Esophagus squamous epithelium (tissue), 5 donors: ENCODE measurements at places on chromosomes 5 and 9.

- DNase-seq, result no peak
These were observed 561.1 kb upstream of the DAP start for GRCh38 chr5:11322133-11322532.

- no peak for DNase-seq
These were observed 734.1 kb upstream of the DMAC1 start for GRCh38 chr9:8533681-8534080.

GRCh38 chr9:2662496-2662895 lies 40.9 kb downstream of the VLDLR start:
- DNase-seq, result no peak

DNA sequence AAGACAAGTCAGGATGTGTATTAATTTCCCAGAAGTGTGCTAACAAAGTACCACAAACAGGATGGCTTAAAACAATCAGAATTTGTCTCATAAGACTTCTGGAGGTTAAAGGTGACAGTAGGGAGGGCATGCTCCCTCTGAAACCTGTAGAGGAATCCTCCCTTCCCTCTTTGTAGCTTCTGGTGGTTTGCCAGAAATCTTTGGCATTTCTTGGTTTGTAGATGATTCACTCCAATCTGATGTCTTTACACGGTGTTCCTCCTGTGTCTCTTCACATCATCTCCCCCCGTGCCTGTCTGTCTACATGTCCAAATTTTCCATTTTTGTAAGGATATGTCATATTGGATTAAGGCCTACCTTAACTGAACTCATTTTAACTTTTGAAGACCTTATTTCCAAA lies 471.5 kb downstream of the ZNF608 start:
- DNase-seq, result no peak

- no peak for DNase-seq
These were observed 1180.2 kb downstream of the CDH12 start for GRCh38 chr5:21672911-21673310.

DNA sequence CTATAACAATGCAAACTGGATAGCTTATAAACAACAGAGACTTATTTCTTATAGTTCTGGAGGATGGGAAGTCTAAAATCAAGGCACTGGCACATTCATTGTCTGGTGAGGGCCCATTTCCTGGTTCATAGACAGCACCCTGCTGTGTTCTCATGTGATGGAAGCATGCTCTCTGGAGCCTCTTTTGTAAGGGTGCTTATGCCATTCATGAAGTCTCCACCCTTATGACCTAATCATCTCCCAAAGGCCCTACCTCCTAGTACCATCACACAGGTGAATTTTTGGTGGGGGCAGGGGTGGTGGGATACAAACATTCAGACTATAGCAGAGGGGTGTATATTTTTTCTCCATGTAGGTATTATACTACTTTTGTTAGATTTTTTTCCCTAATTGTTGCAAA lies 92.4 kb downstream of the UNC13B start:
- no peak for DNase-seq

DNA sequence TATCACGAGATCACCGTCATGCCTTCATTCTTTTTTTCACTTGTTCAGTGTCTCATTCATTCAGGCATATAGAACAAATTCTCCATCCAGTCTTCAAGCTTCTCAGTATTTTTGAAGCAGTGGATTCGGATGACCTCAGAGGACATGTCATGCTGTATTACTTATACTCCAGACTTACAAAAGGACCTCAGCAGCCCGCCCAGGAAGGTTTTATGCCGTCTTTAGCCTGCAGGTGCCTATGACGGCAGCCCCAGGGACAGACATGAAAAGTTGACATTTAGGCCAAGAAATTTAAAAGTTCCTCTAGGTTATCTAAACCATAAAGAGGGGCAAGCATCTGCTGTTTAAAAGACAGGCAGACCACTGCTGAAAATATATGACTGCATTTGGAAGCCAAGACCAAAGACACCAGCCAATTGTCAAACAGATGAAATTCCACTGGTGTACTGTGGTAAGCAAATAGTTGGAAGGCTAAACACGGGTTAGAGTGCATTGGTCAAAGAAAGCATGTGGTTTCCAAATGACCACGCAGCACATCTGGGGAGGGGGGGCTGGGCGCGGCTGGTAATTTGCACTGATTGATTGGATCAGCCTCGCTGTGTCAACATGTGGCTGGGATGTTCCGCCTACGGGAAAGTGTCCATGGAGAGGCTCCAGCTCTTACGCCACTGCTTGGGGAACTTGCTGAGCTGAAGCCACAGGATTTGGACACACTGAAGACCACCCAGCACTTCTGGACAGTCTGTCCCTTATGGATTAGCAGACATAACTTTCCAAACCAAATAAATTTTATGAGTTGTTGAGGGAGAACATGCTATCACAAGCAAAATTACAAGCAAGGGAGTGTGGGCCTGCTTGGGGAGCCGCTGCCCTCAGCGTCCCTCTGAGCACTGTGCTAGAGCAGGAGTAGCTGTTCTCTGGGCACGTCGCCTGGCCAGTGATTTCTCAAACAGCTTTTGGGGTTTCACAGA lies 173.6 kb downstream of the FANCC start:
- DNase-seq, result no peak

- no peak for DNase-seq
These were observed 177.2 kb upstream of the PITX1 start for GRCh38 chr5:135211083-135211790.

GRCh38 chr9:7341571-7341970 lies 458.0 kb downstream of the DMAC1 start:
- DNase-seq, result no peak

DNA sequence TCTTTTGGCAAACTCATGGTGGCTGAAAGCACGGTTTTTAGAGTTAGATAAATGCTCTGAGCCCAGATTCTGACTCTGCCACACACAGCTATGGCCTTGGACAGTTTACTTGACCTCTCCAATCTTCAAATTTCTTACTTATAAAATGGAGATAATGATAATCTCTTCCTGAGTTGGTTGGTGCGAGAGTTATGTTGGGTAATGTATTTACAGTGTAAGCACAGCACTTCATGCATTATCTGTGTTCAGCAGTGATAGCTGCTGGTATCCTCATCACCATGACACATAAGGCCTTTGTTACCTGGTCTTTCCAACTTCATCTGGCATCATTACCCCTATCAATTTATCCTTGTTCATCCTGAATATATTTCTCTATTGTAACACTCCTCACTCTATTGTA lies 178.8 kb upstream of the ELL2 start:
- no peak for DNase-seq

DNA sequence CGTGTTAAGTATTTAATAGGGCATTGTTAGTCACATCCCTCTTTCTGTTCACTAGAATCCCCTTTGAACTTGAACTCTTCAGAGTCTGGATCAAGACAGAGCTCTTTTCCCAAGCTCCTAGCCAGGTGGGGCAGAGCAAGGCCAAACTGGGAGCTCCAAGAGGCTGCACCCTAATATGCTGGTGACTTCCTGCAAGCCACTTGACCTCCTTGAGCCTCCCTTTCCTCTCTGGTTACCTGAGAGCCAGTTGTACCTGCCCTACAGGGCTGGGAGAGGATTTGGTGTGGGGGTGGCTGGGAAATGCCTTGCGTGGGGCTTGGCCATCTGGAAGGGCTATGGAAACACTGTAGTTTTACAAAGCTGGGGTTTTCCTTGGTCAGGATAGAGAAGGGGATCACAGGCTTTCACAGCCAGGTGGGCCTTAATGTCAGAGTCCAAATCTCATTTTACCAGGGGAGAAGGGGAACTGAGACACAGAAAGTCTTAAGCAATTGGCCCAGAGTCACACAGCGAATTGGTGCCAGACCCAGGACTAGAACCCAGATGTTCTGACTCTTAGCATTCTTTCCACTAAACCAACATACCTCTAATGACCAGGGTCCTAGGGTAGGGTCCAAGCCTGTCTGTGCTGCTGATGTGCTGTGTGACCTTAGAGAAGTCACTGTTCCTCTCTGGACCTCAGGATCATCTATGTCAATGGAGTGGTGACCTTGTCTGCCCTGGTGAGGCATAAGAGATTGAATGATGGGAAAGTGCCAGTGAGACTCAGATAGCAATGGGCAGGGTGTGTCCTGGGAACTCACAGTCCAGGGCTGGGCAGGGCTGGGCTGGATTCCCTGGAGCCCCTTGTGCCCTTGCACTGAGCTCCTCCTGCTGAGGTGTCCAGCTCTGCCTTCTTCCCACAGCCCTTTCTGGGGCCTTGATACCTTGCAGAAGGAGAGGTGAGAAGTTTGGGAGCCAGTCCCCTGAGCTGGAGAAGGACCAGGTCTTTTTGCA lies 35.8 kb downstream of the GSN start:
- no peak for DNase-seq

GRCh38 chr9:22117511-22118384 lies 108.6 kb upstream of the CDKN2B start:
- DNase-seq, result no peak

DNA sequence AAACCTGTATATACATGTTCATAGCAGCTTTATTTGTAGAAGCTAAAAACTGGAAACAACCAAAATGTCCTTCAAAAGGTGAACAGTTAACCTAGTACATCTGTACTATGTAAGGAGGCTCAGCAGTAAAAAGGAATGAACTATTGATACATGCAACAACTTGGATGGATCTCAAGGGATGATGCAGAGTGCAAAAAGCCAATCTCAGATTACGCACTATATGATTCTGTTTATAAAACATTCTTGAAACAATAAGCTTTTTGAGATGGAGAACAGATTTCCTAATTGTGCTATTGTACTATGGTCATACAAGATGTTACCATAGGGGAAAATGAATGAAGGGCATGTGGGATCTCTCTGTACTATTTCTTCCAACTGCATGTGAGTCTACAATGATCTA lies 88.9 kb downstream of the PAM start:
- DNase-seq, result no peak

- no peak for DNase-seq
These were observed 24.4 kb downstream of the RNF145 start for GRCh38 chr5:159184858-159185381.

GRCh38 chr5:139646111-139646510 lies 2.0 kb upstream of the CXXC5 start:
- DNase-seq, result no peak

DNA sequence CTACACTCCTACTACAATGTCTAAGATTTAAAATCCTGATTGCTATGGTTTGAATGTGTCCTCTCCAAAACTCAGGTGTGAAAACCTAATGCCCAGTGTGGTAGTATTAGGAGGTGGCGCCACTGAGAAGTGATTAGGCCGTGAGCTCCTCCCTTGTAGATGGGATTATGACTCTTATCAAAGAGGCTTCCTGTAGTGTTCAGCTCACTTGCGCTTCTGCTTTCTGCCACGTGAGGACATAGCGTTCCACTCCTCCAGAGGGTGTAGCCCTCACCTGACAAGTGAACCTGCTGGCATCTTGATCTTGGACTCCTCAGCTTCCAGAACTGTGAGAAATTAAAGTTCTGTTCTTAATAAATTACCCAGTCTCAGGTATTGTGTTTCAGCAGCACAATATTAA lies 33.0 kb upstream of the WHRN start:
- DNase-seq, result no peak

DNA sequence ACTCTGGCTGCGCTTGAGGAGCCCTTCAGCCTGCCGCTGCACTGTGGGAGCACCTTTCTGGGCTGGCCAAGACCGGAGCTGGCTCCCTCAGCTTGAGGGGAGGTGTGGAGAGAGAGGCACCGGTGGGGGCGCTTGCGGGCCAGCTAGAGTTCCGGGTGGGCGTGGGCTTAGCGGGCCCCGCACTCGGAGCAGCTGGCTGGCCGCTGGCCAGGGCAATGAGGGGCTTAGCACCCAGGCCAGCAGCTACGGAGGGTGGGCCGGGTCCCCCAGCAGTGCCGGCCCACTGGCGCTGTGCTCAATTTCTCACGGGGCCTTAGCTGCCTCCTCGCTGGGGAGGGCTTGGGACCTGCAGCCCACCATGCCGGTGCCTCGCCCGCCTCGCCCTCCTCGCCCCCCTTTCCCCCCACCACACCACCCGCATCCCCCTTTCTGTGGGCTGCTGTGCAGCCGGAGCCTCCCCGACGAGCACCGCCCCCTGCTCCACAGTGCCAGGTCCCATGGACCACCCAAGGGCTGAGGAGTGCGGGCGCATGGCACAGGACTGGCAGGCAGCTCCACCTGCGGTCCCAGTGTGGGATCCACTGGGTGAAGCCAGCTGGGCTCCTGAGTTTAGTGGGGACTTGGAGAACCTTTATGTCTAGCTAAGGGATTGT lies 954.5 kb downstream of the DTWD2 start:
- DNase-seq, result no peak

DNA sequence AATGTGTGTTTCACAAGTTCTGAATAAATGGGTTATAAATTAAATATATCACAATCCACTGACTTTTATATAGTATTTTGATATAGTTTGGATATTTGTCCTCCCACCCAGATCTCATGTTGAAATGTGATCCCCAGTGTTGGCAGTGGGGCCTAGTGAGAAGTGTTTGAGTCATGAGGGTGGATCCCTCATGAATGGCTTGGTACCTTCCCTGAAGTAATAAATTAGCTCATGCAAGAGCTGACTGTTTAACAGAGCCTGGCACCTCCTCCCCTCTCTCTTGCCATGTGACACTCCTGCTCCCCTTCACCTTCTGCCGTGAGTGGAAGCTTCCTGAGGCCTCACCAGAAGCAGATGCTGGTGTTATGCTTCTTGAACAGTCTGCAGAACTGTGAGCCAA lies 127.9 kb upstream of the PALM2AKAP2 start:
- DNase-seq, result no peak

DNA sequence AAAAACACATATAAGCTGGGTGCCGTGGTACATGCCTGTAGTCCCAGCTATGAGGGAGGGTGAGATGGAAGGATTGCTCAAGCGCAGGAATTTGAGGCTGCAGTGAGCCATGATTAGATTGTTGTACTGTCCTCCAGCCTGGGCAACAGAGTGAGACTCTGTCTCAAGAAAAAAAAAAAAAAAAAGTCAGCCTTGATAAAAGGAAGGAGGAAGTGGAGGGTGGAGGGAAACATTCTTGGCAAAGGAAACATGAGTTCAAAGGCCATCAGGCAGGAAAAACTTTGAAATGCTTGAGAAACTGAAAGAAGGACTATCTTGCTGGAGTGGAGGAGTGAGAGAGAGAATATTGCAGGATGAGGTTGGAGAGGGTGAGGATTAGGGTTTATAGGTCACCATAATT lies 18.3 kb upstream of the ANKHD1 start:
- DNase-seq, result no peak

DNA sequence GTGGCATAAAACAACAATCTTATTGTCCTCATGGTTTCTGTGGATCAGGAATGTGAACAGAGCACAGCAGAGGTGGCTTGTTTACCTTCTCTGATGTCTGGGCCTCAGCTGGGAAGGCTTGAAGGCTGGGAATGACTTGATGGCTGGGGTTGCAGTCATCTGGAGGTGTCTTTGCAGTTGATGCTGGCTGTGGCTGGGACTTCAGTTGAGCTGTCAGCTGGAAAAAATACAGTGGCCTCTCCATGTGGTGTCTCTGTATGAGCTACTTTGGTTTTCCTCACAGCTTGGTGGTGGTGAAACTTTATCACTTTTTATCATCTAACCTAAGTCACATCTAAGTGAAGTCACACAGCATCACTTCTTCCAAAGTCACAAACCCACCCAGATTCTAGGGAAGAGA lies 24.7 kb upstream of the STX17 start:
- DNase-seq, result no peak

DNA sequence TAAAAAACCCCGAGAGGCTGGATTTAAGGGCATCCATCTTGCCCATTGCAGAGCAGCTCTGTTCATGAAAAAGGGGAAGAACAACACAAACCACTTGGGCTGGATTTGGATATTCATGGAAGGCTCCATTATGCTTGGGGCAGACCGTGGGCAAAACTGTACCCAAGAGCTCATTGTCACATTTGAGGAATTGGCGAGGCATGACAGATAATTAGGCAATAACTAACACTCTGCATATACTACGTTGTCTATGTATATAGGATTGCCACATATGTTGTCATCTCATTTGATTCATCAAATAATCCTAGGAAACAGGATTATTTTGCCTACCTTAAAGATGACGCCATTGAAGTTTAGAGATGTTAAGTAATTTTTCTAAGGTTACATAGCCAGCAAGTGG lies 255.4 kb downstream of the SMARCA2 start:
- no peak for DNase-seq
